Stimulated activated CD4-positive, alpha-beta T cell treated with anti-CD3 and anti-CD28 coated beads, Interleukin-1b, Interleukin-23, amount 100 ng/mL, for 48 hours (primary cell): ENCODE measurements at places on chromosomes 12 and 14.

GRCh38 chr14:80434574-80435321, 223.4 kb upstream of the DIO2 start:
- no peak for DNase-seq

- DNase-seq = no peak
These were observed 6.1 kb upstream of the FOXG1 start for GRCh38 chr14:28760431-28760996.

- no peak for DNase-seq
These were observed 214.7 kb downstream of the PHLDA1 start for GRCh38 chr12:75816897-75817296.

GRCh38 chr12:93154753-93155480, 222.8 kb upstream of the NUDT4 start:
- no peak for DNase-seq
